ENCODE measurements at places on chromosomes 1 and 21.

- DNase-seq, result no peak
Observed at GRCh38 chr1:225207791-225208190, 220.0 kb downstream of the LBR start.

GRCh38 chr1:38533772-38534472 lies 325.6 kb downstream of the RRAGC start:
- no peak for DNase-seq

DNA sequence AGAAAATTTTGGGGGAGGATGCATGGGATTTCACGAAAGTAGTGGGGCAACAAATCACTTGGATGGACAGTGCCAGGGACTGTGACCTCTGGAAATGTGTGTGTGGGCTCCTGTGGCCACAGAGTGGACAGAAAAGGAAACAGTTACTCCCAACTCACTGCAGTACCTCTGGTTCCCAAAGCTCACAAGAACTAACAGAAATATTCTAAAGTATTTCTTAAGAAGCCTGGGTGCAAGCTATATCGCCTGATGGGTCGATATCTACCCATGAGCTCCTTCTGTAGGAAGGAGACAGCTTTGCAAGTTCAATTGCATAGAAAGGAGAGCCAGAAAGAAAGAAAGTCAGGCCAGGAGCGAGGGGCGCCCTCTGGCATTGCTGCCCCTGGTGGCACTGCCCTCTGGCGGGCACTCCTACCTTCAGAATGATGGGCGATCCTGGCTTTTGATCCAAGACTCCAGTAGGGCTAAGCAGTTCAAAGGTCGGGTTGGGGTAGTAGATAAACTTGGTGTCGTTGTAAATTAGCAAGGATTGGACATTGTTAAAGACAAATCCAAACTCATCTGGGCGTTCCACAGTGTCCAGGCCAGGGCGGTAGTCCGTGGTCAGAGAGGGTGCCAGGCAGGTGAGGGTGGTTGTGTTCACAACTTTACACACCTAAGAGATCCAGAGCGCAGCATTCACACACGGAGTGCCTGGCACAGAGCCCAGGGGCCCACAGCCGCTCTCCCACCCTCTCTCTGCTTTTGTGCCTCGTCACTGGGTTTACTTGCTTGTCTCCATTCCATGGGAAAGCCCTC lies 134.7 kb upstream of the CD34 start:
- no peak for DNase-seq

GRCh38 chr1:41547336-41547735 lies 62.9 kb upstream of the EDN2 start:
- no peak for DNase-seq

Data from stimulated activated naive B cell treated with anti-CD40 and anti-IgM and Interleukin-4, amounts not matched to agents 10 μg/mL and 1 μg/mL and 100 μg/mL, for 72 hours (primary cell).